Hippocampal formation (tissue), 2 donors: ENCODE measurements at places on chromosomes 6 and 20.

- no peak for DNase-seq
Measured at GRCh38 chr6:147226163-147226724, 22.0 kb downstream of the STXBP5 start.

- peak; percentile 72 for DNase-seq
Measured at GRCh38 chr6:35452183-35453090, at the start of gene FANCE. FANCE (plus strand) TSS chr6:35452338; CDS start chr6:35452546, 208 bp downstream.

DNA sequence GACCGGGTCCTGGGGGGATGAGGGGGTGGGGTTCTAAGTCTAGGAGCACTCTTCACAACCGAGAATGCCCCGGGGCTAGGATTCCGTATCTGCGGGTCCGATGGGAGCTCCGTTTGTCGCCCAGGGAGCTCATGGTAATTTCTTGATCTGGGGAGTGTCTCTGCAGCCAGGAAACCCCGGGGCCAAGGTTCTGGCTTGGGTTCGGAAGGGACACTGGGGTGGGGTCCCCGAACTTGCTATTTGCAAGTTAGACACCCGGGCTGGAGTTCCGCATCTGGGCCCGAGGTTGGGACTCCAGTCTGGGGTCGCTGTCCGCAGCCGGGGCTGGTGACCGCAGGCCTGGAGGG lies 397 bp downstream of the PEDS1 start:
- no peak for DNase-seq

DNA sequence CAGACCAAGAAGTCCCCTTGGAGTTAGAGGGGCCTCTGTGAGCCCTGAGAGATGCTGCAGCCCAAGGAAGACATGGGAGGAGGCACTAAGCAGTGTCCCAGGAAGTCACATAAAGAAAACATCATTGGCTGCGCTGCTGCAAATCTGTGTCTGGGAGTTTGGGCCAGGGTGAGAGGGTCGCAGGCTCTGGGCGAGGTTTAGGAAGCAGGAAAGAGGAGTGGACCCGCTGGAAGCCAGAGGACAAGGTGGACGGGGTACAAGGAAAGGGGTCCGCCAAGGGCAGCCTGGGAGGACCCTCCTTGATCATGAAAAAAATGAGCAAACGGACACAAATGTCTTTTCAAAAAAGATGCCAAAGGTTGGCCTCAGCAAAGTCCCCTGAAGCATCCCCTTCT lies 15.5 kb upstream of the SERPINB1 start:
- no peak for DNase-seq

GRCh38 chr20:22412977-22413868 lies 171.1 kb downstream of the FOXA2 start:
- no peak for DNase-seq

DNA sequence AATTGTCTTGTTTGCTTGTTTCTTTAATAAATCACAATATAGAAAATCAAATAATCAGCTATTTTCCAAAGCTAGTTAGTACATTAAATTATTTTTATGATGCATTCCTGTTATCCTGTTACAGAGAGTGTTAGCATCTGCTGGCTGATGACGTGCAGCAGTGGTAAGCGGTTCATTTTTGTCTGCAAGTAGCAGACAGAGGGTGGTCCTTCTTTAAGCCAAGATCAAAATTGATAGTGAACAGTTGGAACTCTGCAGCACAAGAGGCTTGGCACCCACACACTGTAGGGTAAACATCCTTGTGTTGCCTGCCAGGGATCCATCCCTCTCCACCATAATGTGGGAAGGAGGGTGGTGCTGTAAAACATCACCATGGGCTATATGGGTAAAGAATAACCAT lies 158.3 kb downstream of the FRK start:
- no peak for DNase-seq

- DNase-seq, result no peak
Measured at GRCh38 chr6:53995935-53996334, 115.3 kb upstream of the MLIP start.

- no peak for DNase-seq
Measured at GRCh38 chr6:143236151-143236798, 175.6 kb downstream of the AIG1 start.

- no peak for DNase-seq
Measured at GRCh38 chr6:71698702-71699101, 187.6 kb upstream of the RIMS1 start.

- DNase-seq, result no peak
Measured at GRCh38 chr20:45070932-45071632, 29.8 kb downstream of the KCNS1 start.

DNA sequence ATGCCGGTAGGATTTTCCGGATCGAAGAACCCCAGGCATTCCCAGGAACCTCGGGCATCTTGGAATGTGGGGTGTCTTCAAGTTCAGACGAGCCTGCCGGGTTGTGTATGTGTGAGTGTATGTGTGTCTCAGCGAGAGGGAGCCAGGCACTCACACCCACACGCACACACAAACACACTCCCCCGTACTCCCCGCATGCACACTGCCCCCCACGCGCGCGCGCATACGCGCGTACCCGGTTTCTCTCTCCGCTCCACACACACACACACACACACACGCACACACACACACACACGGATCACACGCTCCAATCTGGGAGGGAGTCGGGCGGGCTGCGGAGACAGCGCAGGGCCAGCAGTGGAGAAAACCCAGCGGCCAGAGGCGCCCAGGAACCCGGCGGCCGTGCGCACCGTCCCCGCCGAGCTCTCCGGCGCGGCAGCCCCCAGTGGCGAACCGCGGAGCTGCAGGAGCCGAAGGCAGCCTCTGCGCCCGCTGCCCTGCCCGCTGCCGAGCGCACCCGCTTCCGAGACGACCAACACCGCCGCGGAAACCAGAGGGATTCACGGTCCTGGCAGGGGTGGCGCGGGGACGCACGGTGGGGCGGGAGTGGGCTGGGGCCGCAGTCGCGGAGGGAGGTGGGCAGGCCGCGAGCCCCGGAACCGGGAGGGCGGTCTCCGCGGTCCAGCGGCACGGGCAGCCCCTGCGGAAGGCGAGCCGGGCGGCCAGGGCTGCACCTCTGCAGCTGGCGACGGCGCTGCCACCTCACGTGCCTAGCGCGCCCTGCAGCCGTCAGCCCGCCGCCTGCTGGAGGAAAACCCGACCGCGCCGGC lies at the start of gene LRFN2:
LRFN2 (minus strand) TSS at position 125 of the 830 bp plus-strand sequence.
- DNase-seq, result peak; percentile 54

- peak; percentile 36 for DNase-seq
Measured at GRCh38 chr6:56914798-56915658, 39.9 kb upstream of the BEND6 start.

GRCh38 chr20:3876676-3877075 lies 12.5 kb upstream of the PANK2 start:
- DNase-seq, result no peak

DNA sequence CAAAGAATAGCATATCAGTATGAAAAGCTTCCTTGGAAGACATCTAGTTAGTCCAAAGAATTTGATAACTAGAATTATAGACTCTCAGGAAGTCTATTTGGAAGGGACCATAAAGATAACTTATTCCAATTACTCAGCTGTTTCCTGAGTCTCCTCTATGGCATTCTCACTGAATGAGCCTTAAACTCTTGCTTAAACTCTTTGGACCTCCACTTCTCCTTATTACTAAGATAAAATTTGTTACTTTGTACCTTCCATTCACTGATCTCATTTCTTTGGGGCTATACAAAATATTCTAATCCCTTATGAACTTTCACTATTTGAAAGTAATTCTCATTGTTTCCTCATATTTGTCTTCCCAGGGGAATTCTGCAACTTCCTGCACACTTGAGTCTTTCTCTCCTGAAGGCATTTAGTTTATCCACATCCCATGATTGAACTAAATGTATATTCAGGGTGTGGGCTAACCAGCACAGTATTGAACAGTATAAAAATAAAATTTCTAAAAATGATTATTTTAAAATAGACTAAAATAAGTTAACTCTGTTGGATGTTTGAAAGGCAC lies 67.1 kb upstream of the NOTCH4 start:
- DNase-seq, result no peak
